Fibroblast of the aortic adventitia (primary cell): ENCODE measurements at places on chromosomes 12 and 14.

DNA sequence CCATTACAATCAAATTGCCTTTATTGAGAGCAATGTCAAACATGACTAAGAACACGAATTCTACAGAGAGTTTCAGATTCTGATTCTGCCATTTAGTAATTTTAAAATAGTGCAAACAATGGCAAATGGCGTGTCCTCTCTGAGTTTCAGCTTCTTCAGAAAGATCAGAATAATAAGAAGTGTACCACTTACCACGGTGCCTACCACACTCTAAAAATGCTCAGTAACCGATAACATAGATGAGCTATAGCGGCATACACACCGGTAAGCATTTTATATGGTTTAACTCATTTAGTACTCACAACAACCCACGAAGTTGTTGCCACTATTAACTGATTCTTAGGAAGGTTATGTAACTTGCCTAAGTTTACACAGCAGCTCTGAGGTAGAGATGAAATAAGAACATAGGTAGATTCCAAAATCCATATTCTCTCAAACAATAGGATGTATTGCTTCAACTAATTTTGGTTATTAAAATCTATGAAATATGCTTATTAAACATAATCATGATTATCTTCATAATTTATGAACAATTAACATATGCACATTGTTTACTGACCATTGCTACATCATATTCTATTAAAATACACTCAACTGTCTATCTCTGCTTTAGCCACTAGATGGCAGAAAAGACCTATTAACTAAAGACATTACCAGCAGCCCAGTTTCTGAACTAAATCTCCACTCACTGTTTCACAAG lies 38.3 kb downstream of the SLC6A15 start:
- peak; percentile 82 for DNase-seq

DNA sequence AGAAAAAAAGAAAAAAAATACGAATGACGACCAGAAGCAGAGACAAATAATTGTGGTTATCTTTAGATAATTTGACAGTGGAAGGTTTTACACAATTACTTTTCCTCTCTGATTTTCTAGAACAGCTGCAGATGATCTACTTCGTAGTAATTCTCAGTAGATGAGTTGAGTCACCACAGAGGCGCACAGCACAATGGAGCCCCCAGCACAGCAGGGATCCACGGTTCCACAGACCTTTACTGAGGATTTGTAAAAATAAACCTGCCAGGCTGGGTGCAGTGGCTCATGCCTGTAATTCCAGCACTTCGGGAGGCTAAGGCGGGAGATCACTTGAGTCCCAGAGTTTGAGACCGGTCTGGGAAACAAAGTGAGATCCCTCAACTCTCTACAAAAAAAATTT lies 29.3 kb downstream of the AMN start:
- no peak for DNase-seq

DNA sequence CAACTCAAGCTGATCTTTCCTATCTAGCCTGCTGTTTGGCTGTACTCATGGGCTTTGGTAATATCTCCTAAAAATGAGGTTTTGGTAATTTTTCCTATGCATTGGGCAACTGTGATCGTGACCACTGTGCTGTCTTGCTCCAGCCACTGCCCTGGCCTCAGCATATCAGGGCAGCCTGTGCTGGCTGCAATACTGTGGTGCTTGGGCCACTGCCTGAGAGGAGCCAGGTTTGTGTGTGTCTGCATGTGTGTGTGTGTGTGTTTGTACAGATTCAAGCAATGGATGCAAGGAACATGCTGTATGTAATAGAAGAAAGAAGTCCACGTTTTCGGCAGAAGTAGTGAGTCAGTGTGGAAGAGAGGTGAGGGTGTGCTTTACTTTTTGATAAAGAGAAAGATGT lies 13.0 kb downstream of the ERG28 start:
- peak; percentile 71 for DNase-seq

- peak; percentile 62 for DNase-seq
These were observed 118.5 kb upstream of the FRMD6 start for GRCh38 chr14:51533160-51533559.

- peak; percentile 83 for DNase-seq
These were observed 177.4 kb downstream of the PRKCH start for GRCh38 chr14:61498811-61499210.

DNA sequence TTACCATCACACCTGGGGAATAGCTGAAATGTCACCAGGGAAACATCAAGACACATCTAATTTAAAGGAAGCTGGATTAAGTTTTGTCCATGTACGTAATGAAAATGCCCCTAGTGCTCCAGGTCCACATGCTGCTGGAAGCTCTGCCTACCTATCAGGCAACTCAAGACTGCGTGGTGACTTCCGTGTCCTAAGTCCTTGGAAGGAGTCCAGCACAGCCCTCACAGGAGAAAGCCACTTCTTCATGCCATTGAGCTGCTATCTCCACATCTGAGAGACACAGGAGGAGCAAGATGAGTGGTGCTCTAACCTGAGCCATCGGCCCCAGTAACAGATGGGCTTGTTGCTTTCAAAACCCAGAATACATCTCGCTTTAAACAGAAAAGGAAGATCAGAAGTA lies 316.4 kb downstream of the DPF3 start:
- DNase-seq = no peak

GRCh38 chr14:59358102-59358501 lies 107.1 kb downstream of the GPR135 start:
- DNase-seq = peak; percentile 95

GRCh38 chr12:93115646-93116045 lies 186.6 kb upstream of the EEA1 start:
- peak; percentile 62 for DNase-seq

GRCh38 chr14:61575551-61576150 lies 119.7 kb upstream of the HIF1A start:
- DNase-seq = no peak

GRCh38 chr14:72699852-72700257 lies 194.0 kb downstream of the DPF3 start:
- peak; percentile 99 for DNase-seq

DNA sequence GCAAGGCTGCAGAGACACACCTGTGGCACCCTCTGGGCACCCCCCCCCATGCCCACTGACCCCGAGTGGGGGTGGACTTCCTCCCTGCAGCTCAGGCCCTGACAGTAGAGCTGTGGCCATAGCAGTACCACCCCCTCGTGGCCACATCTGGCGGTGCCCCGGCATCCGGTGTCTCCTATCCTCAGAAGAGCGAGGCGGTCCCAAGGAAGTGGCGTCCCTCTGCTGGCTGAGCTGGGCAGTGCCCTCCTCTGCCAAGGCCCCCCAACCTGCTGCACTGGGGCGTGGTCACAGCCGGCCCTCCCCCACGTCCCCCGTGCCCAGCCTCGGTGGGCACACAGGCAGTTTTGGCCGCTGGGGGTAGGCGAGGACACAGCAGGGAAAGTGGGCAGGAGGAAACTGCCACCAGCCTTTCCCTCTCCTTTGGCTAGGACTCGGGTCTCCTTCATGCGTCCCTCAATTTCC lies 6.0 kb upstream of the SLC6A12 start:
- DNase-seq = peak; percentile 10

GRCh38 chr12:132622437-132623071 lies 4.0 kb downstream of the P2RX2 start:
- DNase-seq = peak; percentile 78

- no peak for DNase-seq
These were observed 9.6 kb downstream of the APOBEC1 start for GRCh38 chr12:7656121-7656520.

DNA sequence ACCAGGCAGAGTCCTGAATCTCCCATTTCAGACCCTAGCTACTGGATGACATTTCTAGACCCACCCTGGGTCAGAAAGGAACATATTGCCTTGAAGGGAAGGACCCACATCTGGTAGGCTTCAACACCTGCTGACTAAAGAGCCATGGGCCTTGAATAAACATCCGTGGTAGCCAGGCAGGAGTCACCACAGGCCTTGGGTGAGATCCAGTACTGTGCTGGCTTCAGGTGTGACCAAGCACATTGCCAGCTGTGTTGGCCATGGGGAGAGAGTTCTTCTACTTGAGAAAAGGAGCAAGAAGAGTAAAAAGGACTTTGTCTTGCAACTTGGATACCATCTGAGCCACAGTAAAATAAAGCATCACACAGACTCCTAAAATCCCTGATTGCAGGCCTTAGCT lies 332.6 kb downstream of the SLC16A7 start:
- no peak for DNase-seq

DNA sequence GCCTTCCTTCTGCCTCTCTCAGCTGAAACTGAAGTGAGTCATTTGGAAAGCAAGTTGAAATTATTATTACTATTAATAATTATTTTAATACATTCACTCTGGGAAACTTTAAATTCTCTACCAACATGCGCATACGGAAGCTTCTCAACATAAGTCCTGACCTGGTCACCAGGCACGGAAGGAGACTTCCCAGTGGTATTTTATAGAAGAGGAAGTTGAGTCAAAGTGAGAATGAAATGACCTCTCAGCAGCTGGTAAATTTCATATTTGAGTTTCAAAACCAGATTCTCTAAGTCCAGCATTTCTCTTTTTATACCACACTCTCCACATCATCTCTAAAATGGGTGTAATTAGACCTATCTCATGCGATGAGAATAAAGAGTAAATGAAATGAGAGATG lies 747.4 kb downstream of the VRK1 start:
- no peak for DNase-seq

GRCh38 chr14:74804219-74804825 lies 41.2 kb downstream of the YLPM1 start:
- peak; percentile 72 for DNase-seq

GRCh38 chr12:120485961-120486881 lies 9.7 kb upstream of the DYNLL1 start:
- no peak for DNase-seq

DNA sequence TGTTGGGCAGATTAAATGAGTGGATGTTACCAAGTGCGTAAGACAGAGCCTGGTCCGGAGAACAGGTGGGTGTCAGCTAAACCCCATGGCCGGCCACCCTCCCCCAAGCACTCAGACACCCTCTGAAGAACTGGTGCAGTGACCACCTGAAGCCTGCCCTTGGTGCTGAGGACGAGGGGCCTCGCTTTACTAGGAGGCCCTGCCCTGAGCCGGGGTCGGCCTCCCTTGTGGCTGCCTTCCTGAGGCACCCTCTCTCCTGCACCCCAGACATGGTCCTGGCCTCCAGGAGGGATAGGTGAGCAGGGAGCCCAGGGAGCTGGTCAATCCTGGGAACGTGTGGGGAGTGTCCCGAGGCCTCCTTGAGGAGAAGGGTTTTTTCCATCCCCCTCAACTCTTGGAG lies 4.9 kb upstream of the KIF26A start:
- DNase-seq = no peak

- DNase-seq = no peak
These were observed 364.9 kb downstream of the NRXN3 start for GRCh38 chr14:78535041-78535440.

- DNase-seq = no peak
These were observed 14.4 kb downstream of the ITPR2 start for GRCh38 chr12:26818636-26819035.

DNA sequence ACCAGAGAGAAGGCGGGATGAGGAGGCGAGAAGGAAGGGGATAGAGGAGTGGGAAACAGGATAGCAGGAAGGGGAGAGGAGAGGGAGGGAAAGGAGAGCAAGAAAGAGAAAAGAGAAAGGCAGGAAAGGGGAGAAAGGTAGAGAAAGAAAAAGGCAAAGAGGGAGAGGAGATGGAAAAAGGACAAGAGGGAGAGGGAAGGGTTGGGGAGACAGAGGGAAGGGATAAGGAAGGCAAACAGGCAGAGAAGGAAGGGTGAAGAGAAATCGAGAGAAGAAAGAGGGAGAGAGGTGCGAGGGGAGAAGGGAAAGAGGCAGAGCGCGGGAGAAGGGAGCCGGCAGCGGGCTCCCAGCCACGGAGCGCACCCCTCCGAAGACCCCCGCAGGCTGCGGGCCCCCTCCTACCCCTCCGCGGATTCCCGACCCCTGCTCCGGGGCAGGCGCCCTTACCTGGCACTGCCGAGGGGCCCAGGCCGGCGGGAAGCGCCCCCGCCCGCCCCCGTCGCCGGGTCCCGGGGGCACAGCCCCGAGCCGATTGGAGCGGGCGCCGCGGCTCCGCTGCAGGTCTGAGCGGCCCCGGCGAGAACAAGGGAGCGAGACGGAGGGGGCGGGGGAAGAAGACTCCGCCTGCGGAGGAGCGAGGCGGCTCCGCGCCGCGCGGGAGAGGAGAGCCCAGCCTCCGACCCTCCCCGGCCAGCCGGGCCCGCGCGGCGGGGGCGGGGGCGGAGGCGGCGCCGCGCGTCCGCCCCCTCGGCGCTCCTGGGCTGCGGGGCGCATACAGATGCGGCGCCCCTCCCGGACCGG lies at the start of gene CDH24:
TSS of gene CDH24 (minus strand) at position 565 of the 801 bp plus-strand sequence. CDS start 1,787 bp downstream, outside the sequence.
- peak; percentile 42 for DNase-seq

DNA sequence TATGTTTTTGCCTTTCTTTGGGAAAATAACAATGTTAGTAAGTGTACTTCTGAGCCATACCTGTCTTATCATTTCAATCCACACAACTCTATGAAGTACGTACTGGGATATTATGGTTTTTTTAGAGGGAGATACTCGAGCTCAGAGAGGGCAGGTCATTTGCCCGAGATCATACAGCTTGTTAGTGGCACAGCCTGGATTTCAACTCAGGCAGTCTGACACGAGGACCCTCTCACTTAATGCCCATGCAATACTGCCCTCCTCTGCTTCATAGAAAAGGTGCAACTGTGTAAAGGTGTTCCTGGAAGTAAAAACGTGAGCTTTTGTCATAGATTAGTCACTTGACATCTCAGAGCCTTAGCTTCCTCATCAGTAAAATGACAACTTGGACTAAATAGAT lies 128.0 kb downstream of the NDUFA12 start:
- DNase-seq = peak; percentile 5

DNA sequence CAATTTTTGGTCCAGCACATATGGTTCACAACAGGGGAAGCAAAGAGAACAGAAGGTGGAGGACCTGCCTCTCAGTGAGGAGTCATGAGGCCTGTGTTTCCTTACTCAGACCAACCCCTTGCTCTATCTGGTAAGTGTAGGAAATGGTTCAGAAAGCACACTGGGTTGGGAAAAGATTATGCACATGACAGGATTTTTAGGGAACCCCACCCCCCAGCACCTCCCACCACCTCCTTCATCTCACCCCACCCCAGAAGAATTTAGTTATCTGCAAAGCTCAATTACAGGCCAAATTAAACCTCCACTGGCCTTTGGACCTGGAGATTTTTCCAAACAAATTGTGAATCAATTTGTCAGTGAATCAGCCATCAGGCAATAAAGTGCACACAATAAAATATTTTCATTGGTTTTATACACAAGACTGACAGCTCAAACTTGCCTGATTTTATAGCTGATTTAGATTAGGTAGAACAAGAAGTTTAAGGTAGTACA lies 132.8 kb downstream of the DACT1 start:
- no peak for DNase-seq

DNA sequence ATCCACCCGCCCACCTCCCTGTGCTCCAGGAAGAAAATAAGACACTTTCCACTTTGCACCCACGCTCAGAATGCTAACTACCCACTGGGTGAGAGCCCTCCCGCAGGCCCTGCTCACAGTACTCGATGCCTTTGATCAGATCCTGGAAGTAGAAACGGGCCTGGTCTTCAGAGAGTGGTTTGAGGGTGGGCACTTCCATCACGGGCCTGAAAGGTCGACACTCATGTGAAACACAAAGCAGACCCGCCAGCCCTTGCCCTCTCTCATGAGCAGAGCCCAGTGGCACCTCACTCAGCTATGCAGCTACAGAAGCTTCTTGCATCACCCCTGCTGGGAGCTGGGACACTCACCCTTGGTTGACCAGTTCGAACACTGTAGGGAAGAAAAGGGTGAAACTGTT lies 41.1 kb downstream of the CAMKK2 start:
- DNase-seq = no peak
